Stimulated activated CD4-positive, alpha-beta T cell treated with anti-CD3 and anti-CD28 coated beads, Interleukin-12 subunit alpha, Interleukin-12 subunit beta, amount 100 ng/mL, for 24 hours (primary cell): ENCODE measurements at places on chromosomes 12 and 14.

- no peak for DNase-seq
Observed at GRCh38 chr12:64814432-64814831, 10.0 kb upstream of the TBC1D30 start.

DNA sequence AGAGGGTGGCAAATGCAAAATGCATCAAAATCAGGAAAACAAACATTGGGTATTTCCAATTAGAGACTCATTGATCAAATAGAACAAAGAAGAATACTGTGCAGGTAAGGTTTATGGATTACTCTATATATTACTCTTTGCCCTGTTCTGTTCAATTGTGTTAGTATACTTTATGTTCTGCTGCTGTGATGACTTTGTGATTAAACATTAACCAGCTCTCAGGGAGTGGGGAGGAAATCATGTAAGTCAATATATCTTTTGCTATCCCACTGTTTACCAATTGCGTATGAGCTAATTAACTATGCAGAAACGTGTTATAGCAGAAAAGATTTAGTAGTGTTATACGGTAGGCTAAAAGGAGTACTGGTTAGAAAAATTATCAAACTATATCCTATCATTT, 129.4 kb downstream of the PDE3A start:
- no peak for DNase-seq

GRCh38 chr12:71230542-71230941, 72.7 kb upstream of the TSPAN8 start:
- DNase-seq, result no peak

GRCh38 chr12:111408116-111408440, 2.4 kb downstream of the SH2B3 start:
- DNase-seq, result no peak

- no peak for DNase-seq
Observed at GRCh38 chr12:83224012-83224411, 537.3 kb downstream of the TMTC2 start.

DNA sequence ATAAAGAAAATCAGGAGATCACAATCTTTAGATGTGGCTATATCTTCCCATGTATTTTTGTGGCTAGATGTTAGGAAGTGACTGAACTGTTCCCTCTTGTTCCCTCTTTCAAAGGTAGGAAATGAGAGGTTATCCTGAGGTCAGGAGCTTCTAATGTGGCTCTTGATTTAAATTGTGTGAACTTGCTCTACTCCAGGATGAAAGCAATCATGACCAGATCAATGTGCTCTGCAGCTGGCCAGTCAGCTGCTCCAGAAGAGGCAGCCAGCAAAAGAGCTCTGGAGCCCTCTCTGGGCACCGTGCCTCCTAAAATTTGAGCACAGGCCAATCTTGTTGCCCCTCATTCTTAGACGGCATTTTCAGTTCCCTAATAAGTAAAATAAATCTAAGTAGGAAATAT, 32.0 kb downstream of the CDK17 start:
- no peak for DNase-seq

DNA sequence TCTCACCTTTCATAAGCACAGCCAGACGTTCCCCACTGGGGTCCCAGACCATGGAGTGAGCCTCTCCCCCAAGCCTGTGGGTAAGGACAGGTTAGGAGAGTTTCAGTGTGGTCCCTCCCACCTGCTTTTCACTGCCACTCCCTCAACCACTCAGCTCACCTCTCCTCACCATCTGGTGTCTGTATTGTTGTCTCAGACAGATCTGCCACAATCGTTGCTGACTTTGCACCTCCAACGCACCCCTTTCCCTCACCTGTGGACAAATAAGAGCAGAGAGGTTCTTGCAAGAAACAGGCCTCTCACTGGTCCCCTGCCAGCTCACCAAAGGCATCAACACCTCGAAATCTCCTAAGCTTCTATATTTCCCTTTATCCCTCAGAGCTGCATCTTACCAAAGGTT, 8.8 kb downstream of the MYG1 start:
- no peak for DNase-seq
